Renal pelvis (tissue), 12 donors: ENCODE measurements at places on chromosomes 2 and 18. TPM values are rescaled to one million over a fixed set of nuclear protein-coding genes. Genes with fewer than 3 reads are reported as not detected.

Gene MSH2
- polyA plus RNA-seq = 69.3 TPM

Gene SNED1
- polyA plus RNA-seq = 11.0 TPM

Gene RGPD6
- polyA plus RNA-seq = 43.8 TPM

Gene KATNAL2
- polyA plus RNA-seq = 12.6 TPM

Gene SIX3
- not detected for polyA plus RNA-seq

Gene WDR7
- 11.7 TPM for polyA plus RNA-seq
